ENCODE measurements at places on chromosomes 4 and X.

- no peak for DNase-seq
Measured at GRCh38 chr4:22668702-22669101, 24.0 kb upstream of the GBA3 start.

DNA sequence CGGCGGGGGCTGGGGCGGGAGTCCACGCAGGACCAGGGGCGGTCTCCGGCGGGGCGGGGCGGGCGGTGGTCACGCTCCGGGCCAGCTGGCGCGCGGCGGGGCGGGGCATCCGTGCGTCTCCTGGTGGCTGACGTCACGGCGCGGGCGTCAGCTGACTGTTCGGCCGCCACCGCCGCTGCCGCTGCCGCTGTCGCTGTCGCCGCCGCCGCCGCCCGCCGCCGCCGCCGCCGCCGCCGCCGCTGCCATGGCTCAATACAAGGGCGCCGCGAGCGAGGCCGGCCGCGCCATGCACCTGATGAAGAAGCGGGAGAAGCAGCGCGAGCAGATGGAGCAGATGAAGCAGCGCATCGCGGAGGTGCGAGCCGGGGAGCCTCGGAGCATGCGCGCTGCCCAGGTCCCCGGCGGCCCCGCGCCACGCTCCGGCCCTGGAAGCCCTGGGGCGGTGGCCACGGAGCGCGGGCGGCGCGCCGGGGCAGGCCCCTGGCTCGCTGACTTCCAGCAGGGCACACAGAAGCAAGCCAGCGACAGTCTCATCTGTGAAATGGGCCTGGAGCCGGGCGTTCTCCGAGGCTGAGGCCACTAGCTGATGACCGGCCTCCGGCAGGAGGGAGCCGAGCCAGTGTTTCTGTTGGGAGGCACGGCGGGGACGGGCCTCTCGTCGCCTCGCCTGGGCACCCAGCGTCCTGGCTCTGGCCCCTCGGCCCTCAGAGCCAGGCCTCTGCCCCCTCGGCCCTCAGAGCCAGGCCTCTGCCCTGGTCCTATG is at the start of gene FAM50A:
Gene FAM50A, plus strand, starts transcription at position 150 of the 763 bp plus-strand sequence. Its CDS starts 95 bp downstream, at position 245.
- DNase-seq: peak; percentile 60

DNA sequence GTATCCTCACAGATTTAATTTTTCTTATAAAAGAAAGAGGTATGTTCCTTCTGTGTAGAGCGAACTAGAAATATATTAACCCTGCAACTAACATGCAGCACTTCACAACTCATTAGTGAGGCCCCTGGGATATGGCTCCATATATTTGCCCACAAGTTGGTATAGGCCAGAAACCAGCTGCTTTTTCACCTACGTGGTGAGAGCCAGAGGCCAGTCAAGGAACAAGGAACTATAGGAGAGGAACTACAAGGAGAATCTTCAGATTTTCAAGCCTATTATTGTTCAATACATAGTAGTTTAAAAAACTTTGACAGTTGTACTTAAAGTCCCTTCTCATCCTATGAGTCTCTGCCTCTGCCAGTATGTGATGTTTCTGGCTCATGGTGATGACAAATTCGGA is 205.9 kb downstream of the CBR4 start:
- DNase-seq: no peak

GRCh38 chrX:133980406-133980805 is 5.0 kb downstream of the GPC3 start:
- DNase-seq: no peak

GRCh38 chr4:142535009-142535408 is 311.1 kb downstream of the INPP4B start:
- DNase-seq: peak; percentile 58

GRCh38 chr4:99008051-99008450 is 12.5 kb downstream of the METAP1 start:
- DNase-seq: no peak

DNA sequence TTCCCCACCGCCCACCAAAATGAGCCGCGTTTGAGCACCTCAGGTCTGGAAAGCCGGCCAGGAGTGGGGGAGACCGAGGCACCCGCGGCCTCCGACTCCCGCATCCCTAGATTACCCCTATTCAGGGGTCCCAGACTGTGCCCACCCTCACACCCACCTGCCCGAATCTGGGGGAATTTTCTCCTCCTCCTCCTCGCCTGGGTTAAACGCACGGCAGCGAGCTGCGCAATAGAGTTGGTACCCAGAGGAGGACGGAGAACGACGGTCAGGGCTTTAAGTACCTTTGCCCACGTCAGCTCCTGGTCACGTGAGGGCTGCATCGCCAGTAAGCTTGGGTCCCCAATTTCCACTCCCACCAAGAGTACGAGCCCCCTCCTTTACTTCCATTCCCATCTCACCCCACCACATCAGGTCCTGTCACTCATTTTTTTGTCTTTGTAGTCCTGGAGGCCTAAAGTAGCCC is at the start of gene ARMCX2:
Gene ARMCX2, minus strand, starts transcription at position 250 of the 463 bp plus-strand sequence. CDS start 2,262 bp downstream, outside the sequence.
- peak; percentile 75 for DNase-seq

DNA sequence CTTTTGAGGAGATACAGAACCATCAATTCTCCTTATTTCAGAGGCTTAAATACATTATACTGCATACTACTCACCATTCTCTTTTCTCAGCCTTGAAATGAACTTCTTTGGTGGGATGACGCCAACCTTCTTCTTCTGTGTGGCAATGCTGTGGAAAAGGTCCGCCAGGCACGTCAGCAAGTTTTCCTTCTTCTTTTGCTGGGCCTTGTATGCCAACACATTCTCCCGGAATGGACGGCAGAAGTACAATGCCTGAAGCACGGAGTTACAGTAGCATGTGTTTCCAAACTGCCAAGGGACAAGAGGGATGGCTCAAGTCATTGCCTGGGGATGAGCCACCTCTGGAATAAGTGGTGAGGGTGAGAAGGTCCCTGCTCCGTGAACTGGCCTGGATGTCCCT is 31.2 kb downstream of the USP46 start:
- no peak for DNase-seq

DNA sequence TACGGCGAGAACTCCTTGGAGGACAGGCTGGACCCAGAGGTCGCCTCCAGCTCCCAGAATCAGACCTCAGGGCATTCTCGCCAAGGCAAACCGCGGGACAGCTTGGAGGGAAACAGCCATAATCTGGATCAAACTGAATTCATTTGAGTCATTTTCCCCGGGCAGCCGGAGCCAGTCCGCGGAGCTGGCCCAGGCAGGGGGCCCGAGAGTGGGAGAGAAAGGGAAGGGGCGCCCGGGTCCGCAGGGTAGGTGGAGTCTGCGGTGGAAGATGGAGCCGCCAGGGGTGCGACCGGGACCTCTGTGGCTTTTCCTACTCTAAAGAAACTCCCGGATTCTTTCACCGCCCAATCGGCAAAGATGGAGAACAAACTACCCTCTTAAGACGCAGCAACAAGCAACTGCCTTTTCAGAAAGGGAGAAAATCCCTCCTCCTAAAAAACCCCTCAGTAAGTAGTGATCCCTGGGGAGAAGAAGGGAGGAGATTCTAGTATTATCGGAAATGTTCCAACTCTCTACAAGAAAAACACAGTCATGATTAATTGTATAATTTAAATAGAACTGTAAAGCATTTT is 5.2 kb downstream of the NKX3-2 start:
- DNase-seq: no peak

- no peak for DNase-seq
Measured at GRCh38 chrX:40646489-40647306, 663 bp downstream of the CXorf38 start.

GRCh38 chrX:132482632-132483031 is 6.2 kb downstream of the MBNL3 start:
- DNase-seq: no peak

GRCh38 chrX:15929194-15929593 is 74.6 kb upstream of the AP1S2 start:
- no peak for DNase-seq

DNA sequence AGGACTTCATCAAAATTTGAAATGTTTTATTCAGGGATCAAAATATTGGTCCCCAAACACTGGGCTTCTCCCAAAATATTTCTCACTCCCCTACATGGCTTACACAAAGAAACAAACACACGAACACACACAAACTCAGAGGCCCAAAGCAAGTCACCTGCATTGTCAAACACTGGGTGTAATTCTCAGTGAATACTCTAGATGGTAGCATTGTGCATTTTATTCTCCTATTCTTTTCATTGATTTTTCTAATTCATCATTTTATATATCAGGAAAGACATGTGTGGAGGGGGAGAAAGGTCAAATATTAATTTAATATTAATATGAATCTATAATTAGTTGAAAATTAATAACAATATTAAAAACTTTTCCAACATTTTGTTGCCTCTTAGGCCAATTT is 72.3 kb upstream of the TNMD start:
- peak; percentile 23 for DNase-seq

DNA sequence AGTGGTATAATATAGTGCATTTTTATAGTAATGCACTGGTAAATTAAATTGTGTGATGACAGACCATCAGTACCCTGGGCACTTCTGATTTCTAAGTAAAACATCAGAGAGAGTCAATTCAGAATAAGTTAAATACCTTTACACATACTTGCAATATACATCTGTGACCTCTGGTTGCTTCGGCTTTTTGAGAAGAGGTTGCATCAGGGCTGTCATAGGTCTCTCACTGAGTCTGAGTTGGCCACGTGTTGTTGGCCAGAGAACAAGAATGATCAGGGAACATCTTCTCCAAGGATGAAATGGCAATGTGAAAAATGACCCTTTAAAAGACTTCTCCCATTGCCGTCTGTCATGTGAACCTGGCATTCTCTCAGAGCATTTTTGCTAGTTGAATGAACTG is 36.9 kb upstream of the PUDP start:
- no peak for DNase-seq

DNA sequence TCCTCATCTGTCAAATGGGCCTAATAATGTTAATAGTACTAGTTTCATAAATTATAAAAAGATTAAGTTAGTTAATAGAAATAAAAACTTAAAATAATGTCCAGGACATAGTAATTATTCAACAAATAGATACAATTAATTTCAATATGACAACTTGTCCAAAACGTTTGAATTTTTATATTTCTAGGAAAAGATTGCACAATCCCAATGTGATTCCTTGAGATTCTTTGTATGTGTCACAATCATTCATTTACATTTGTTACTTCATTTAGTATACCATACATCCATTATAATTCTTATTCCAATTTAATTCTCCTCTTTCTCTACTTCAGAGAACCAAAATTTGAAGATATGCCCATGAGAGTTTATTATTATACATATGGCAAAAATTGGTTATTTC is 554.2 kb downstream of the GABRG1 start:
- DNase-seq: no peak

GRCh38 chr4:178349601-178350000 is 907.4 kb upstream of the AGA start:
- no peak for DNase-seq

DNA sequence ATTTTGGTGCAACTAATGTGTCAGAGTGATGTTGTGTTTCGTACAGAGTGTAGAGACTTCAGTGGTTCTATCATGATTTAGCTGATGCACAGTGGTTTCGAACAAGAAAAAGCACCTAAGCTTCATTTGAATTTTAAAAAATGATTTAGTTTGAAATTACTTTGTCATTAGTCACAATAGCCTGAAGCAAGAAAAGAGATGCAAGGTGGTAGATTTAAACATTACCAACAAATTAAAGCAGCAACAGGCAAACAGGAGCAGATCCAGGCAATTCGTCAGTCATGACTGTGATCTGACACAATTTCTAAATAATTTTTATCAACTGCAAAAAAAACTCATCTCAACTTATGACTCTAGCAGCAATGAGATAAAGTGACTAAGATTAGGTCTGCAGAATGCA is 24.6 kb upstream of the COX7B2 start:
- DNase-seq: no peak

DNA sequence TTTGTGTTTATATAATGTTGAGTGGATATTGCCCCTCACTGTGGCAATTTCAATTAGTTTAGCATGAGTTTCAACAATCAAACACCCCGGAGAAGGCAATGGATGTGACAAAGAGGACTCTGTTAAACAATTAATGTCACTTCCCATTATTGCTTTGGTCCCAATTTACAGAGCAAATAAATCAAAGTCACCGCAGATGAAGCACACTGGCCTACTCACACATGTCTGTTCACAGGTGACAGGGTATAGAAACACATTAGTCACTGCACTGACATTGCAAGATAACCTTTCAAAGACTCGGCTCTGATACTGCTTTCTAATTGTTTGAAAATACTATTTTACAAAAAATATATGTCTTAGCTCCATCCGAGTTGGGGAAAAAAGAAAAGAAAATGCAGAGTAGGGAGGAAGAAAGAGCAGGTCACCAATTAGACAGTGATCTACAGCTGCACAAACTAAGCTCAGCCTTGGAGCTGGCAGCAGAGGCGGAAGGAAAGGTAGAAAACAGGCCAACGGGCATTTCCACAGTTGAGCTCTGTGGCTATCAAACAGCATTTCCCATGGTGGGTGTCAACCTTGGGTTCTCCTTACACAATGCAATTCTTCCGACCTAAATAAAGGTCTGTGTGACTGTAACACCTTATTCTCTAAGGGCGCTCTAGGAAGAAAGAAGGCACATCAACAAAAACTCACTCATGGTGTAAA is 53.9 kb downstream of the PPARGC1A start:
- no peak for DNase-seq

DNA sequence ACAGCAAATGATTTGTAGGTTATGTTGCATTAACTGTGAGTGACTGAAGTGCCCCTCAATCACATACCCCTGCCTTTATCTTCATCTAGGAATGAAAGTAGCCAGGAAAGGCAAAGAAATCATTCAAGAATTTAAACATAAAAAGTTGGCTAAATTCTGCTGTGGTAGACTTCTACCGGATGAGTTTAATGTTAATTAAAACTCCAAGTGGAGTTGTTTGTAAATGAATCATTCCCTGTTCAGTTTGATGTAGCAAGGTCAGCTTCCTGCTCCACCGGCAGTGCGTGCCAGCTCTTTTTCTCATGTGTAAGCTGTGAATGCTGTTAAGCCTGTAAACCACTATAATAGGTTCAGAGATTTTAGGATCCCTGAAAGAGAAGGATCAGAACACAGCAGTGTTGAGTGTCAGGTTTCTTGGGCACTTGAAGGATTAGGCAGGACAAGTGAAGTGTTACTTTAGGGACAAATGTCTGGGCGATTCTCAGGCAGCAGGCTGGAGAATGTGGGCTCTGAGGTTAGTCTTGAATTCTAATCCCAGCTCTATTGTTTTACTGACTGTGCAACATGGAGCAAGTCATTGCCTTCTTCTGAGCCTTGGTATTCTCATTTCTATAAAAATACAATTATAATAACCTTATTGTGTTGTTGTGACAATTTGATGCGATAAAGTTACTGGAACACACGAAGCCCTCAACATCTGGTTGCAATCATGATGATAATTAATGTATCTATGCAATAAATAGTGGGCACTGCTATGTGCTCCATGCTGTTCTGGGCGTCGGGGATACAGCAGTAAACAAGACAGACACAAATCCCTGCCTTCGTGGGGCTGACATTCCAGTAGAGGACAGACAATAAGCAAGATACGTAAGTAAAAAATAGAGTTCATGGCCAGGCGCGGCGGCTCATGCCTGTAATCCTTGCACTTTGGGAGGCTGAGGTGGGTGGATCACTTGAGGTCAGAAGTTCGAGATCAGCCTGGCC is 112.0 kb downstream of the SHROOM3 start:
- DNase-seq: peak; percentile 89

GRCh38 chrX:50705042-50705441 is 109.0 kb downstream of the SHROOM4 start:
- no peak for DNase-seq
